NCI-H1048 (cell line): ENCODE measurements at places on chromosomes 6 and 20.
A peak's percentile ranks its signal among the peaks of the same experiment; 100 is the strongest.

DNA sequence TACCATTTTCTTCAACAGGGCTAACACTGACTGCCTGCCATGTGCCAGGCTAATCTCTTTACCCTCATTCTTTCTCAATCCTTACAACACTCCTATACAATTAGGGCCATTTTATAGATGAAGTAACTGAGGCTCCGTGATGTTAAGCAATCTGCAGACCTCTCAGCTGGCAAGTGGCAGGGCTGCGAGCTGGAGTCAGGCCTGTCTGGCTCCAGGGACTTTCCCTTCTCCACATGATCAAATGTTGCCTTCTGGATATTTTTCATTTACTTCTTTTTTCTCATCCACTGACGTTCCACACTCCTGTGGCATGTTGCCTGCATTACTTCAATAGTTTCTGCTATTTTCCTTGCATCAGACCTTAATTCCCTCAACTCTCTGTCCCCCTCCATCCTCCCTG, 55.2 kb upstream of the TAGAP start:
- DNase-seq = no peak

GRCh38 chr6:73369157-73369556, 540 bp downstream of the OOEP start:
- DNase-seq = no peak

DNA sequence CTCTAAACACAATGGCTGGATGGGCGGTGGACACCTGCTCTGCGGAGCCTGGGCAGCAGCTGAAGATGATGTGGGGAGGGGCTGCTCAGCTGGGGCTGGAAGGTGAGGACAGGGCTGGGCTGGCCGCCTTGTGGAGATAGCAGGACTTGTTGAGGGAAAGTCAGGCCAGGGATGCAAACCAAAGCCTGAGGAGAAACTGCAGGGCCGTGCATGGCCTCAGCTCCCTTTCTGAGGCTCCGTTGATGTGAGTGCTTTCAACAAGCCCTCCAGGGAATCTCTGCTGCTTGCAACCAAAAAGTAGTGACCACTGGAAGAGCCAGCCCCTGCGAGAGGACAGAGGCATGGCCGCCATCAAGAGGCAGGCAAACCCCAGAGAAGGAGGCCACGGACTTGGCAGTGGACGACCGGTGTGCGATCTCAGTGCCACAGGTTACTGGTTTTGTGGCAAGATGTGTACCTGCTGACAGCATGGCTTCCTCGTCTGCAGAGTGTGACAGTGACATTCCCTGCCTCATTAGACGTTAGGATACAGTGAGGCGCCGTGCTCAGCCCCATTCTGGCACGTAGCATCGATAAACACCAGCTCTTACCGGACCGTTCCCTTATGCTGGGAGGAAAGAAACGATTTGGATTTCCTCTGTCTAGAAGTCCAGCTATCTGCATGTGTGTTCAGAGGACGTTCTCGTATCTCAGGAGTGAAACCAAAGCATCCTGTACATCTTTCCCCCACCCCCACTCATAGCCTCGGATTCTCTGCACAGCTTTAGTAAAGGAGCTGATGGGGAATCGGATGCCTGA, 37.9 kb downstream of the ERMARD start:
- DNase-seq = no peak

DNA sequence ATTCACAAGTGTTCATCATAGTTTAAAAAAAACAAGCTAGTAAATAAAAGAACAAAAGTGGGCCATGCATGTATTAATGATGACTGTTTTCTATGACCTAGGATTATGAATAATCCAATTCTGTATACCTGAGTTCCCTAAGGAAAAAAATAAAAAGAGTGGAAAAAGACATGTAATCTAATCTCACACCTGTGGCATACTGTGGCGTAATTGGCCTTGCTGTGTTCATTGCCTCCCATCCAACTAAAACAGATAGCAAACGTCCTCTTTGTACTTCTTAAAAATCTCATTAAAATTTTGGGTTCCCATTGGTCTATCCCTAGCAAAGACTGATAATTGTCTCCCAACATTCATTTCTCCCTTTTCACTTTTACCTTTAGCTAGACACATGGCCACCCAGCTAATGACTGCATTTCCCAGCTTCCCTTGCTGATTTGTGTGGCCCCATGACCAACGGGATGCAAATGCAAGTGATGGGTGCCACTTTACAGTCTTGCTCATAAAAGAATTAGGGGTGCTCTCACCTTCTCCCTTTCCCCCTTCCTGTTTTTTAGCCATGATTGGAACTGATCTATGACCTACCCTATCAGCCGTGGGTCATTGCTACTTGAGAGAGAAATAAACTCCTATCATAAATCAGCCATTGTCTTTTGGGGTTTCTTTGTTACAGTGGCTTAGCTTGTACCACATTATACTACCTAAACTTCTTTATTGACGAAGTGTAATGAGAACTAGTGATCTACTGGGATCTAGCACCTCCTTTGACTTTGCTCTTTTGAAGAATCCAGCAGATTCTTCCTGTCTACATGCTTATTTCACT, 32.0 kb upstream of the TBC1D22B start:
- no peak for DNase-seq

DNA sequence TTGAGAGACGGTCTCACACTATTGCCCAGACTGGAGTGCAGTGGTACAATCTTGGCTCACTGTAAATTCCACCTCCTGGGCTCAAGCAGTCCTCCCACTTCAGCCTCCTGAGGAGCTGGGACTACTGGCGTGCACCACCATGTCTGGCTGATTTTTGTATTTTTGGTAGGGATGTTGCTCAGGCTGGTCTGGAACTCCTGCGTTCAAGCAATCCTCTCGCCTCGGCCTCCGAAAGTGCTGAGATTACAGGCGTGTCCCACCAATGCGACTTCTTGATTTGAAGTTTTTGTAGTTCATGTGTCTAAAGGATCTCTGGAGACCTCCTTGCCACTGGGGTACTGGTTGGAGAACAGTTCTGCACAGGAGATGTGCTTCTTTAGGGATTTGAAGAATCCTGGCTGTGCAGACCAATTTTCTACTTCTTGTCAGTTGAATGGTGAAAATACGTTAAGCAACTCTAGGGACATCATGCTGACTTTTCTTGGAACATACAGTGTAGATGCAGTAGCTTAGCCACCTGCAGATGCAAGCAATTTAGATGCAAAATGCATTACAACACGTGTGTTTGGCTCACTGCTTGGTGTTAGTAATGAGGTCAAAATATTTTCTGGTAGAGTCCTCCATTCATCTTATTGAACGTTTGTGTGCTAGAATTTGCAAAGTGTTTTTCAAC, 28.2 kb downstream of the SYTL3 start:
- DNase-seq = no peak

DNA sequence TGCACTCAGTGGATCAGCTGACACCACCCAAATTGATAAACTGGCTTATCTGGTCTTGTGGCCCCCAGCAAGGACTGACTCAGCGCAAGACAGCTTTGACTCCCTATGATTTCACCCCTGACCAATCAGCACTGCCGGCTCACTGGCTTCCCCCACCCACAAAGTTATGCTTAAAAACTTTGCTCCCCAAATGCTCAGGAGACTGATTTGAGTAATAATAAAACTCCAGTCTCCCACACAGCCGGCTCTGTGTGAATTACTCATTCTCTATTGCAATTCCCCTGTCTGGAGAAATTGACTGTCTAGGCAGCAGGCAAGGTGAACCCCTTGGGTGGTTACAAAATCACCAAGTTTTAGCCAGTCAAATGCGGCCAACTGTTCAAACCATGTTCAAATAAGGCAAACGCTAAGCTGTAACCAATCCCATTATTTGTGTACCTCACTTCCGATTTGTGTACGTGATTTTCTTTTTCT, 32.5 kb downstream of the SLC22A2 start:
- no peak for DNase-seq

DNA sequence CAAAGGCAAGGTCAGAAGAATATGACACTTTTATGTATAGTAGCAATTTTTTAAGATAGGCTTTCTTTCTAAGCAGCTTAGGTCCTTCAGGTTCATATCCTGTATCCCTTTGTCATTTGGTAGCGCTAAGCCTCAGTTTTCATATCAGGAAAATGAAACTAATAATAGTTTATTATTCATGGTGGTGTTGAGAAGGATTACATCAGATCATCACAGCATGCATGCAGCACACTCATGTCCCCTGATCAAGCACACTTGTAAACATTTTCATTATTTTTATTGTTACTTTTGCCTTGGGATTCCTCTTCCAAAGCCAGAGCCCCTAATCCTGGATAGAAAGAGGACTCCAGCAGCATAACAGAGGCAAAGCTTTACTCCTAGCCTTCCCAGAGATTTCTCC, 70.2 kb upstream of the ADGRF1 start:
- no peak for DNase-seq

GRCh38 chr6:135871296-135871695, 19.8 kb downstream of the PDE7B start:
- DNase-seq = no peak

- DNase-seq = no peak
Measured at GRCh38 chr6:4413073-4413472, 277.7 kb upstream of the ECI2 start.

DNA sequence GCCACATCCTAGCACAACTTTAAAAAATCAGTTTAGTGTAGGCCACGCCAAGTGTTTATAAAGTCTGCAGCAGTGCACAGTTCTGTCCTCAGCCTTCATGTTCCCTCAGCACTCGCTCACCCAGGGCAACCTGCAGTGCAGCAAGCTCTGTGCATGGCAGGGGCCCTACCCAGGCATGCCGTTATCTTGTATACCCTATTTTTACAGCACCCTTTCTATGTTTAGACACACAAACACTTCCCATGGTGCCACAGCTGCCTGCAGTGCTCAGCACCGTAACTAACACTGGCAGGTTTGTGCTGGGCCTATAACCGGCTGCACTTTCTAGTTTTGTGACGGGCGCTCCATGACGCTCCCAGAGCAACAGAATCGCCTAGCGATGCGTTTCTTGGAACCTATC, 43.8 kb downstream of the ZBTB46 start:
- DNase-seq = no peak

DNA sequence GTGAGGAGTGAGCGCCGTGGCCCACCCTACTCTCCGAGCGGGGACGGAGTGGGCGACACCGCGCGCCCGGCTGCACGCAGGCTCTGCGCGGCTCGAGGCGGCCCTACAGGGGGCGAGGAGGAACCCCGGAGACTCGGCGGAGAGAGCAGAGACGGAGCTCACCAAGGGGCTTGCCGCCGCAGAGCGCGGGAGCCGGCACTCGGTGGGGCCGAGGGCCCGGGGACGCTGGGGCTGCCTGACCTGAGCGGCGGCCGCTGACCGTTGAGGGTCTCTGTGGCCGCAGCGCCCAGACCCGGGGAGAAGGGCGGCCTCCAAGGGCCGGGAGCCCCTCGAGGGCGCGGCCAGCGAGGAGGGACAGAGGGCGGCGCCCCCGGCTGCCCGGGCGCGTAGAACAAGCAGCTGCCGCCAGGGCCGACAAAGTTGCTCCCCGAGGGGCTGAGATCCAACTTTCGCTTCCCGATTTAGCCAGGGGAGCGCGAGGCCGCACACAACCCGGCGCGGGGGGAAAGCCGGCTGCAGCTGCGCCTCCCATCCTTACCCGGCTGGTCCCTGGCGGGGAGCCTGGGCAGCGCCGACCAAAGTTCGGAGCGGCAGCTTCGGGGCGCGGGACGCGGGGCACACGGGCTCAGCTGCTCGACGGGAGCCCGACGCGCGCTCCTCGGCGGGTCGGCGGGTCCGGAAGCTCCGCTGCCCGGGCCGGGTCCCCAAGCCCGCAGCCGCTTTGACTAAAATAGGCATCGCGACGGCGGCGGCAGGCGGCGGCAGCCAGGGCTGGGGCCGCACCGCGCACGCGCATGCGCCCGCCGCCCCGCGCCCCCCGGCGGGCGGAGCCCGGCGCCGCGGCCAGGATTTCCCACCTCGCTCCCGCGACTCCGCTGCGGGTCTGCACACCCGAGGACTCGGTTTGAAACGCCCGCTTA, 43.1 kb downstream of the POPDC3 start:
- DNase-seq = peak; percentile 6

DNA sequence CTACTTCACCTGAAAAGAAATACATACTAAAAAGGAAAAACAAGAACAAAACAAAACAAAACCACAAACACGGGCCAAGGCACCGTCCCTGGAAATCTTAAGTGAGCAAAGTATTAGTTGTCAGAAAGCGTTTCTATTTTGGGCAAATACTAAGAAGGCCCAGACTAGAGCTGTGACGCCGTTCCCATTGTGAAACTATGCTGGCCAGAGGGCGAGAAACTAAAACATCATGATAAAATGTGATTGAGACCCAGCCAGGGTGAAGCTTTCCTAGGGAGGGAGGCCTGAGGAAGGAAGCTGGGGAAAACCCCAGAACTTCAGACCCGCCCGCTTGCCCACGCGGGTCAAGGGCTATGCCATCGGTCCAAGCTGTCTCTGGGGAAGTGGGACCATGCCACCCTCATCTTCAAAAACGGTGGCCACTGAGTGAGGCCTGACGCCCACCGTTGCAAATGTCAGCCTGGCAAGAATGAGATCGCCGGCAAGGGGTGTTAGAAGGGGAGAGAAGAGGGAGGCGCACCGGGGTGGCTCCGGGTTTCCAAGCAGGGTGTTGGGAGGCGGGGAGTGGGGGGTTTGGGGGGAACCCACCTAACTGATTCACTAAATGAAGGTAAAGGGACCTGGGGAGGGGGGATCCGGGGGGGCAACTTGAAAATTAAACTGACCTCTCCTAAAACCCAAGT, 1950.9 kb upstream of the DEFB115 start:
- no peak for DNase-seq

DNA sequence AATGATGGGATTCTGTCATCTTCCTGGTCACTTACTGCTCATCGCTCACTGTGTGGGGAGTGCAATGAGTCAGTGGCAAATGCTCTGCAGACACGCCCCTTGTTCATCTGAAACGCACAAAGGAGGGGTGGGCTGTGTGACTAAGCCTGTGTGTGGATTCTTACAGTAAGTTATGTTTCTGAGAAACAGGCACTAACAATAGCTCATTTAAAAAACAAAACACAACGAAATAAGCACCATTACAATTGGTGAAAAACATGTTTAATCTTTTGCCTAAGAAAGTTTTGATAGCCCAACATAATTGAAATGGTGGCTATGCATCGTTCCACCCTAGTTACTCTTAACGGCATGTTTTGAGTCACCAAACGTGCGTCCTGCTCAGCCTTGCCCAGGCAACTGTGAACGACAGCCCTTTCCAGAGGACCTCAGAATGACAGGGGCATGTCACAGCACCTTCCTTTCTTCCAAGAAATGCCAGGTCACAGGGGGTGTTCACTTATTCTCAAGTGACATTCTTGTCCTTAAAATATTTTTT, 118.4 kb upstream of the SGK1 start:
- no peak for DNase-seq

- no peak for DNase-seq
Measured at GRCh38 chr20:5996765-5997164, 46.3 kb downstream of the MCM8 start.

- no peak for DNase-seq
Measured at GRCh38 chr6:44701038-44701636, 313.6 kb downstream of the CDC5L start.

GRCh38 chr20:63102721-63103375, 96.1 kb upstream of the BHLHE23 start:
- no peak for DNase-seq
